Stimulated activated CD4-positive, alpha-beta T cell treated with anti-CD3 and anti-CD28 coated beads, Interleukin-1b, Interleukin-23, amount 100 ng/mL, for 4 hours (primary cell): ENCODE measurements at places on chromosomes 1 and 21.
A peak's percentile ranks its signal among the peaks of the same experiment; 100 is the strongest.

DNA sequence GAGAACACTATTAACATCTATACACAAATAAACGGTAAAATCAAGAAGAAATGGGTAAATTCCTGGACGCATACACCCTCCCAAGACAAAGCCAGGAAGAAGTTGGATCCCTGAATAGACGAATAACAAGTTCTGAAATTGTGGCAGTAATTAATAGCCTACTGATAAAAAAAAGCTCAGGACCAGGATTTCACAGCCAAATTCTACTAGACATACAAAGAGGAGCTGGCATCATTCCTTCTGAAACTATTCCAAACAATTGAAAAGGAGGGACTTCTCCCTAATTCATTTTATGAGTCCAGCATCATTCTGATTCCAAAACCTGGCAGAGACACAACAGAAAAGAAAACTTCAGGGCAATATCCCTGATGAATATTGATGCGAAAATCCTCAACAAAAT lies 70.7 kb upstream of the FMO3 start:
- DNase-seq: no peak

GRCh38 chr1:202540014-202540413 lies 170.2 kb downstream of the SYT2 start:
- DNase-seq: no peak

DNA sequence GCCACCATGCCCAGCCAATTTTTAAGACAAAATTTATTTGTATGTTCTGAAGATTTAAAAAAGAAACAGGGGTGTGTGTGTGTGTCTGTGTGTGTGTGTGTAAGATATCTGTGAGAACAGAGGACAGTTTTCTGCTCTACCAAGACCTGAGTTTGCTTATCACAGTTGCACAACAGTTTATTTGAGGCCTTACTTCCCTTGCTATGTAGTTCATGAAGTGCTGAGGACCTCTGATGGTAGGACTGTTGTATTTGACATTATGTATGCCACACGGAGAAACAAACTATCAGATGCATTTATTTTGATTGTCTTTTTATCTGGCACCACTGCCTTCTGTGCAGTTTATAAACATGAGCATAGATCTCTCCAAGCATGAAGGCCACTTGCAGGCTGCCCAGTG lies 355.2 kb downstream of the PBX1 start:
- no peak for DNase-seq

- no peak for DNase-seq
These were observed 640.2 kb upstream of the CXADR start for GRCh38 chr21:16872616-16873015.

- DNase-seq: no peak
These were observed 33.6 kb downstream of the CC2D1B start for GRCh38 chr1:52332411-52332810.

DNA sequence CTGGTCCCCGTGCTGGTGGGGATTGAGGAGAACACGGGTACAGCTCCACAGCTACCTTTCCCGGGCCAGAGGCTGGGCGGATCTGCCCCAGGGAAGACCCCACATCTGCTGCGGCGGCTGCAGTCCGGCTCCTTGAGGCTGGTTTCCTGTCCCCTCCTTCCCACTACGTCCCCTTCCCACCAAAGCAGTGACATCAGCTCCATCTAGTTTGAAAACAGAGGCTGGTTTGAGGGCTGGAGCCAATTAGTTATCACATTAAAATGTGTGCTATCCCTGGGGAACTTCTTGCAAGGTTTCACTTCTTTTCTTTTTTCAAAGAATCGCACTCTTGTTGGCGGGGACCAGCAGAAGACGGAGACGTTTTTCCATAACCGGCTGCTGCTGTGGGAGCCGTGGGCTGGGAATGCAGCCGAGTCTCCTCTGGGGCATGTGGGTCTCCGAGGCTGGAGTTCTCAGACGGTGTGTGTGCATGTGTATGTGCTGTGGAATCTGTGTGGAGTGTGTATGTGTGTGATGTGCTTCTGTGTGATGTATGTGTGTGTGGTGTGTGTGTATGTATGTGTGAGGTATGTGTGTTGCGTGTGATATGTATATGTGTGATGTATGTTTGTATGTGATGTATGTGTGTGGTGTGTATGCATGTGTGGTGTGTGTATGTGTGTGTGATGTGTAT lies 8.9 kb upstream of the PCBP3 start:
- no peak for DNase-seq

- no peak for DNase-seq
These were observed 89.2 kb downstream of the SLC35F3 start for GRCh38 chr1:233993651-233994050.

GRCh38 chr1:74933500-74933899 lies 200.5 kb downstream of the TYW3 start:
- DNase-seq: no peak

- no peak for DNase-seq
These were observed 36.8 kb upstream of the KIF1B start for GRCh38 chr1:10173582-10173981.

- DNase-seq: no peak
These were observed 36.5 kb upstream of the GPR157 start for GRCh38 chr1:9165396-9165795.

DNA sequence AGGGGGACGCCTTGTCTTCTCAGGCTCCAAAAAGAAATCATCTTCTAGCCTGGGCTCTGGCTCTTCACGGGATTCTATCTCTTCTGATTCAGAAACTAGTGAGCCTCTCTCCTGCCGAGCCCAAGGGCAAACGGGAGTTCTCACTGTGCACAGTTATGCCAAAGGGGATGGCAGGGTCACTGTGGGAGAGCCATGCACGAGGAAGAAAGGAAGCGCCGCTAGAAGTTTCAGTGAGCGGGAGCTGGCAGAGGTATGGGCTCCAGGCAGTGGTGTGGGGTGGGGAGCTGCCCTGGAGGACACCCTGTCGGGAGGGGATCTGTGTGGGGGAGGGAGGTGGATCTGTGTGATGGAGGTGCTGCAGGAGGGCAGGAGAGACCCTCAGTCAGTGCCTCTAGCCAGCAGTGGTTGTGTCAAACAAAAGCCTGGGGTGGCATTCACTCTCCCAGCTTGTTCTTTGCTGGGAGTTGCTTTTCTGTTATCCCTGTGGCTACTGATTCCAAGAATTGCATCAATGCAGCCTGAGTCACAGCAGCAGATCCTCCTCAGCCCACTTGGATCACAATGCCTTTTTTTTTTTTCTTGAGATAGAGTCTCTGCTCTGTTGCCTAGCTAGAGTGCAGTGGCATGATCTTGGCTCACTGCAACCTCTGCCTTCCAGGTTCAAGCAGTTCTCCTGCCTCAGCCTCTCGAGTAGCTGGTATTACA lies 21.8 kb downstream of the KDM4A start:
- DNase-seq: no peak

DNA sequence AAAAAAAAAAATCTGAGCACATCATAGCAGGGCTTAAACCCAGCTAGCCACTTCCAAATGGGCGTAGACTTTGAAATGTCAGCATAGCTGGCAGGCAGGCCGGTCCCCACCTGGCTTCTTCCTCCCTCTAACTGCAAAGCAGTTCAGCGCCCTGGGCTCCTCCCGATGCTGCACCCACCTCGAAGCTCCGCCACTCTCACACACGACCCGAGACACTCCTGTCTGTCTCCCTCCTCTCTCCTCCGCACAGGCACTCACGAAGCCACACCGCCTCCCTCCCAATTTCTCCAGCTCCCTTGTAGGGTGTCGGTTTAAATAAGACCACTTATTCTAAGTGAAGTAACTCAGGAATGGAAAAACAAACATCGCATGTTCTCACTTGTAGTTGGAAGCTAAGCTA lies 301.3 kb downstream of the NPHP4 start:
- DNase-seq: no peak

DNA sequence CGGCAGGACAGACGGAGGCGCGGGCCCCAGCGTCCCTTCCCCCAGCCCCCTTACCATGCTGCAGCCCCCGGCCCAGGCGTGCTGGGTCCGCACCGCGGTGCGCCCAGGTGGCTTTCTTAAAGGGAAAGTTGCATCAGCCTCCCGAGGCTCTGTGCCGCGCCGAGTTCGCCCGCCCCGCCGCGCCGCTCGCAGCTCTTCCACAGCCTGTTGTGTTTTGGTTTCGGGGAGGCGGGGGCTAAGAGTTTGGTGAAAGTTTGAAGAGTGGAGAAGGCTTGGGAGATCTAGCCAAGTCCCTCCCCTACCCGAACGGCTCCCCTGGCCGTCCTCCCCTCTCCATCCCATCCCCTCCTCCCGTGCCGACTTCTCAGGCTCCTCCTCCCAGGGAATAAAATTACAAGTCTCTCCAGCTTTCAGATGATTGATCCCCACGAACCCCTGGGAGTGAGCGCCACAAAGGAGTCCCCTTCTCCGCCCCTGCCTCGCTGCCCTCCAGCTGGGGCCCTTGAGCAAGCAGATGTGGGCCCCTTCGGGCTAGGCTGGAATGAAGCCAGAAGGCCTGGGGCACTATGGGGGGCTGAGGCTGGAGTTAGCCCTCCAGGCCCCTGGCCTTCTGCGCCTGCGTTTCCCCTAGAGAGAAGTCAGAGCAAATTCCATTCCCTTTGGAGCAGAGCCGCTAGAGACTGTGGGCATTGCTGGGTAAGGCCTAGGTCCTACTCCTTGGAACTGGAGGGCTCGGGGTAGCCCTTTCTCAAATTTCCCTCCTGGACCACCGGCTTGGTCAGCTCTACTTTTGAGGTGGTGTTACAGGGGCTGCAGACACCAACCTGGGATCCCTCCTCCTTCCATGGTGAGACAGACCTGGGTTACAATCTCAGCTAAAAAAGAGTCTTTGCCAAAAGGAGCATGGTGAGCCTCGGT lies at the start of gene SLC6A9:
Gene SLC6A9 (minus strand): TSS at position 211 of the 918 bp plus-strand sequence. CDS start 7,185 bp downstream, outside the sequence.
- peak; percentile 44 for DNase-seq

- DNase-seq: no peak
These were observed 158.5 kb downstream of the KCNJ6 start for GRCh38 chr21:37757606-37758376.

- no peak for DNase-seq
These were observed 15.6 kb downstream of the GBP5 start for GRCh38 chr1:89257041-89257440.

GRCh38 chr1:31655104-31655503 lies 10.4 kb upstream of the PEF1 start:
- DNase-seq: no peak

GRCh38 chr1:205878026-205878425 lies 28.1 kb upstream of the PM20D1 start:
- no peak for DNase-seq

DNA sequence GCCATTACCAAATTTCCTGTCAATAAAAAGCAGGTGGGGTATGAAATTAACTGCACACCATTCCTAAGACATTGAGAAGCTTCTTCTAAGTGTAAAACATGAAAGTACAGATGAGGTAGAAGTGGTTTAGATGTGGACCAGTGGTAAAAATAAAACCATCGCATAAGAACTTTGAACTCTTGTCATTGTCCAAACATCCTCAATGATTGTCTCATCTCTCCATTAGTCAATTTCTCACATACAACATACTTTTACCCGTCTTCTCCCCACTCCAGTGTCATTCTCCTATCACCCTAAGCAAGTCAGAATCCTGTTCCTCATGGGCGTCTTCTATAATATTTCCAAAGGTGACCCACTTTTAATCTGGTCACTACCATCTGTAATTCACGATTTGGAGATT lies 24.3 kb upstream of the SLC19A2 start:
- no peak for DNase-seq

- no peak for DNase-seq
These were observed 327.8 kb upstream of the USP24 start for GRCh38 chr1:55542901-55543504.

DNA sequence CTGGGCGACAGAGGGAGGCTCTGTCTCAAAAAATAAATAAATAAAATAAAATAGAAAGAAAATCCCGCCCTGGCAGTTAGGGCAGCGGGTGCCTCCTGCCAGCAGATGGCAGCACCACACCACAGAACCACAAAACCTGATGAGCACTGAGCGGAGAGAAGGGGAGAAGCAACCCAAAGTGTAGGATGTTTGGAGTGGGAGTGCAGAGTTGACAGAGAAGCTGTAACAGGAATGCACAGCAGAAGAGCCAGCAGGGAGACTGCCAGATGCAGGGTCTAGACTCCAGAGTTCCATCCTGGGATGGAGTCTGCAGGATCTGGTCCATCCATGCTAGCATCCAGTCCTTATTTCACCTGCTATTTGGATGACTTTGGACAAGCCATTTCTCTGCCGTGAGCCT lies 29.7 kb upstream of the KIRREL1 start:
- DNase-seq: peak; percentile 48

GRCh38 chr1:34406833-34407539 lies 230.3 kb downstream of the C1orf94 start:
- no peak for DNase-seq

- no peak for DNase-seq
These were observed 200.4 kb downstream of the LYPLAL1 start for GRCh38 chr1:219374046-219374566.

DNA sequence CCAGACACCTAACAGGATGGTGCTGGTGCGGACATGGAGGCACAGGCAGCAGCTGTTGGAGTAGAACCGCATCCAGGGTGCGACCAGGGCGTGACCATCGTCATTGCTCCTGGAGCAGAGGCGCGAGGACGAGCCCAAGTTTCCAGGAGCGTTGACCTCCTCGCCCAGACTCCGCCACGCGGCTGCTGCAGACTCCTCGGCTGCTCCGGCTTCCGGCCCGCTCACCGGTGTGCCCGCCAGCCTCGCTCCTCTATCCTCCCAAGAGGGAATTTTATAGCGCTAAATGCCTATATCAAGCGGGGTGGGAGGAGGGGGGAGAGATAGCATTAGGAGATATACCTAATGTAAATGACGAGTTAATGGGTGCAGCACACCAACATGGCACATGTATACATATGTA lies 5.3 kb upstream of the S100A12 start:
- no peak for DNase-seq

- DNase-seq: no peak
These were observed 2.6 kb downstream of the GPR161 start for GRCh38 chr1:168134132-168134531.

DNA sequence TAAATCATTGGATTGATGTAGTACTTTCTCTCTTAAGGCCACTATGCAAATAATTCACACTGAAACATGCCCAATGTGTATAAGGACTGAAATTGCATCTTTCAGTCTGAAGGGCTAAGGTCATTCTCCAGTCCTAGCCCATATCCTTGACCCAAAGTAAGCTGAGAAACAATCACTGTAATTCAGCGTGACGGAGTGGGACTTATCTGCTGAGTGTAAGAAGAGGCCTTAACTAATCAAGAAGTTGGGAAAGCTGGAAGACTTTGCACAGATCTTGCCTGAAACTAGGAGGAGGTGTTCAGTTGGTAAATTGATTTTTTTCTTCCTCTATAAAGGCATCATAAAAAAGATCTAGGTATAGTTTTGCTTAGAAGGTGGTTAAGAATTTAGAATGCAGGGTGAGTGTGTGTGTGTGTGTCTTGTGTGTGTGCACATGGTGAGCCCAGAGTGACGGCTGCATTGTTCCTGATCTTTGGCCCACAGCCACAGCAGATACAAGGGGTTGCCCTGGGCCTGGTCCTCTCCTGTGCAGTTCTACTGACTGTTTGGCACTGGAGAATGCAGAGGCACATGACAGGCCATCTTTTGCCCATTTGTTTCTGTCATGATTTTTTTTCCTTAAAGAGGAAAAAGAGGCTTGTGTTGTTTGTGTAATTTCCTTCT lies 13.3 kb upstream of the PPP2R5A start:
- no peak for DNase-seq
